ENCODE measurements at places on chromosomes 13 and 19.

- no peak for DNase-seq
These were observed 2.2 kb downstream of the GFY start for GRCh38 chr19:49427339-49427738.

GRCh38 chr13:46172531-46172991 is 9.4 kb downstream of the LCP1 start:
- no peak for DNase-seq

DNA sequence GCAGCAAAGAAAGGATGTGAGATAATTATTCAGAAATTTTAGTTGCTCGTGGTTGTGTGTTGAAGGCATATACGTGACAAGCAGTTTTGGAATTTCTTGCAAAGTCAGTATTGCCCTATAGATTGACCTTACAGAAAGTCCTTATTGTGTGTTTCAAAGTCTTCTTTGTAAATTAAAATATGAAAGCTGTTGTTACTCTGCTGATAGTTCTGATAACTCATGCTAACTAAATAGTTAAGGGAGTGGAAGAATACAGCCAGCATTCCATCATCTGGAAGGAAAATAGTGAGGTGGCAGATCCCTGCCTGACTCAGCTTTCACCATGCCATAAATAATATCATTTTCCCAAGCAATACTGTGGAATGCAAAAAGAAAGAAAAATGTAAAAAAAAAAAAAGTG is 27.2 kb downstream of the WASF3 start:
- no peak for DNase-seq

DNA sequence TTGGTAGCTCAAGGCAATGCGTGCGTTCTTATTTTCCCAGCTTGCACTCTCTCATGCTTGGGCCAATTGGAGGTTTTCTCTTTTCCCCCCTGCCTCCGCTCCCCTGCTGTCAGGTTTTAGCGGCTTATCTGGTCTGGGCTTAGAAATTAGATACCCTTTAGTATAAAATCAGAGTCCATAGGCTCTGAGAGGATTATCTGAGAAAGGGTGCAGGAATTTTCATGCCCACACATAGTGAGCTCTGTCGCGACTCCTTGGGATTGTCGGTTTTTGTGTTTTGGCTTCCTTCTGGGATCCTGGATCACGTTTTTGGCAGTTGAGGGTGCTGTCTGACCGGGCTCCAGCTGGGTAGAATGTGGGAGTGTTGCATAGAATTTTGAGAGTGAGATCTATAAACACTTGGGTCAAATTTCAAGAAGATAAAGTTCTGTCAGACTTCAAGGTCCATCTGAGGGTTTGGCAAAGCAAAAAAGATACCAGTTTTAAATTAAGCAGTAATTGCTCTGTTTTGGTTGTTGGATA is 12.4 kb downstream of the CHAF1A start:
- no peak for DNase-seq

GRCh38 chr19:10037367-10037766 is 24.1 kb downstream of the RDH8 start:
- DNase-seq, result no peak

- DNase-seq, result no peak
These were observed 9.6 kb upstream of the CEACAM5 start for GRCh38 chr19:41698746-41699230.

GRCh38 chr13:112994084-112994780 is 25.2 kb downstream of the MCF2L start:
- DNase-seq, result no peak

GRCh38 chr13:78177306-78177705 is 258.7 kb upstream of the EDNRB start:
- no peak for DNase-seq

- DNase-seq, result no peak
These were observed 137.3 kb upstream of the FNDC3A start for GRCh38 chr13:48838193-48838973.

DNA sequence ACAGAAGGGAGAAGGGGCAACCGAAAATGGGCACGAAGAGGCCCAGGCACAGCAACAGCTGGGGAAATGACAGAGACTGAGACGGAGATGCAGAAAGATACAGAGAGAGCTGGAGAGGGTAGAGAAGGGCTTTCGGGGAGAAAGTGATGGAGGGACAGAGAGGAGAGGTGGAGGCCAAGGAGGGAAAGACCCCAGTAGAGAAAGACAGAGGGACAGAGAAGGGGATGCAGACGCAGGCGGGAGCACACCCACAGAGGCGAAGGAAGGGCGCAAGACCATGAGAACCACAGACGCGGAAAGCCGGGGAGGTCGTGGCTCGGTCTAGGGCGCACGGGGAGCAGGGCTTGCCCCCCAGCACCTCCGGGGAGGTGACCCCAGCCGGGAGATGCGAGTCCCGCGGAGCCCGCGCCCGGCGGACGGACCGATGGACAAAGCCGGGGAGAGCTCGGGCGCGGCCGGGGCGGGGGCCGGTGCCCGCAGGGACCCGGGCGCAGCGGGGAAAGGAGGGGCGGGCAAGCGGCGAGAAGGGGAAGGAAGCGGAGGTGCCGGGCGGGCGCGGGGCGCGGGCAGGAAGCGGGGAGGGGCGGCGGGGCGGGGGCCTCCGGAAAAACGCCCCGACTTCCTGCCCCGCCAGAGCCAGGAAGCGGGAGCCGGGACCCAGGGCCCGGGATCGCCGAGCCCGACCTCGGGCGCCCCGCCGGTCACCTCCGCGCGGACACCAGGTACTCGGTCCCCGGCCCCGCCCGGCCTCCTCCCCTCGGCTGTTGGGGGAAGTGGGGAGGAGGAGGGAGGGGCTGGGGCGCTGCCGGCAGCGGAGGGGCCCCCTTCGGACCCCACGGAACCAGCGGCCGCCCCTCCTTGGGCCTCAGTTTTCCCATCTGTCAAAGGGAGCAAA is at the start of gene ARHGEF1:
ARHGEF1 (plus strand) TSS at position 617 of the 895 bp plus-strand sequence. CDS start 4,899 bp downstream, outside the sequence.
- no peak for DNase-seq

DNA sequence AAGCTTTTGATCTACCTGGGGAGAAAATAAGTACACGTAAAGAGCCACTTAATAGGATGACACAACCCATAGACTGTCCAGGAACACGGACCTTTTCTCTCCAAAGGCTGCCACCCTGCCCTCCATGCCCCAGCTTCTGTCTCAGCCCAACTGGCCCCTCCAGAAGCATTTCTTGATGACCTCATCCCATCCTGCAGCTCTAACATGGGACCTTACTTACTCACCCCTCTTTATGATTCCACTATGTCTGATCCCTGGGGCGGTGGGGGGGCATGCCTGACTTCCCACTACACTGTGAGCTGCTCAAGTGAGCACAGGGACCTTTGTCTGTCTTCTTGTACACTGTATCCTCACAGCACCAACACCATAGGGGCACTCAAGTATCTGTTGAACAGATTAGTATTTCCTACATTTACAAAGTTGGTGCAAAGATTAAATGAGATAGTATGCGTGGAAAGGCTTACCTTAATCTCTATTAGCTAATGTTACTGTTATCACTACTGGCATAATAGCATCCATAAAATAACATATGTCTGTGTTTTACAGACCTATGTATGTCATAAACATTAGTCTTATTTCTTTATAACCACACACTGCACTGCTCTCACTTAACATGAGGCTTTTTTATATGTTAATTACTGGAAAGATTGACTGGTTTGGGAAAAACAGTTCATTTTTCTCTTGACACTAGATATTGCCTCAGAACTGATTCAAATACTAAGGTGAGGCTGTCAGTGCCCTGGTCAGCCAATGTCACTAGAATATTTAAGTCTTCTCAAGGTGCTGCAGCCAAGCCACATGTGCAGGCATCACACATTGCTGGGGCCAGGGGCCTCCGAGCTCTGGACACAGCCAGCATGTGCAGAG is 100.9 kb downstream of the FOXO1 start:
- DNase-seq, result peak; percentile 28

DNA sequence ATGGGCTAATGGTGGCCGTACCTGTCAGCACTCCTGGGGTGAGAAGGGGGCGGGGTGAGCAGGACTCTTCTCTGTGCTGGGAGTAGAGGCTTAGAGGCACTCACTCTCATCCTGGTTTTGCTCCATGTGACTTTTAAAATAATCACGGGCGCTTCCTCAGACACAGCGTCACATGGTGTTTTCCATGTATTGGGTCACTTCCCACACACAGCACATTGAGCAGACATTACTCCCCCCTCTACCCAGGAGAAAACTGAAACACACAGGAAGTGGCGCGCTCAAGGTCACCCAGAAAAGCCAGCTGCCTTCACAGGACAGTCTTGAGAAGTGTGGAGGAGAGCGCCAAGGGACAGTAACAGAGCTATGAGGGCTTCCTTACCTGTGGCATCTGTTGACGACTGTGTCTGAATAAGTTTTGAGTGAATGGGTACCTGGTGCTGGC is 23.2 kb downstream of the SPATA13 start:
- no peak for DNase-seq

DNA sequence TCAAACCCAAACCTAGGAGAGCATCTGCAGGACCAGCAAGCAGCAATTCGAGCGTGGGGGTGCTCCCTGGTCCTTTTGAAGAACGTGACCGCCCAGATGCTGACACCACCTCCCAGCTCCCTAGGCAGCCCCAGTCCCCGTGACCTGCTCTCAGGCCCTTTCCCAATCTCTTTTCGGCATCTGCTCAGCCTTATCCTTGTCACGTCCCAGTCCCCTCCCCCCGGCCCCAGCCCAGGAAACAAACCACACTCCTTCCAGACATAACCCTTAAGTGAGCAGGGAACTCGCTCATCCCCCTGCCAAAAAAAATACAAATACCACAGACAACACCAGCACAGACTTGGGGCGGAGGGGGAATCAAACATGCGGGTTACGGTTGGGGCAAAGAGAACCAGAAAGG is 3.3 kb downstream of the MLLT1 start:
- no peak for DNase-seq

GRCh38 chr13:98072476-98072875 is 70.4 kb upstream of the FARP1 start:
- DNase-seq, result no peak

DNA sequence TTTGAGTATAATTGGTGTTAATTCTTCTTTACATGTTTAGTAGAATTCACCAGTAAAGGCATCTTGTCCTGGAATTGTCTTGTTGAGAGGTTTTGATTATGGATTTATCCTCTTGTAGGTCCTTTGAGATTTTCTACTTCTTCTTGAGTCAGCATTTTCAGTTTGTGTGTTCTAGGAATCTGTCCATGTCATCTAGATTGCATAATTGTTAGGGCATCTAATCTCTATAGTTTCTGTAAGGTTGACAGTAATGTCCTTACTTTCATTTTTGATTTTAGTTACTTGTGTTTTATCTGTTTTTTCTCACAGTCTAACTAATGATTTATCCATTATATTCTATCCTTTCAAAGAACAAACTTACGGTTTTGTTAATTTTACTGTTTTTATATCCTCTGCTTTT is 492.0 kb downstream of the FGF9 start:
- DNase-seq, result no peak

DNA sequence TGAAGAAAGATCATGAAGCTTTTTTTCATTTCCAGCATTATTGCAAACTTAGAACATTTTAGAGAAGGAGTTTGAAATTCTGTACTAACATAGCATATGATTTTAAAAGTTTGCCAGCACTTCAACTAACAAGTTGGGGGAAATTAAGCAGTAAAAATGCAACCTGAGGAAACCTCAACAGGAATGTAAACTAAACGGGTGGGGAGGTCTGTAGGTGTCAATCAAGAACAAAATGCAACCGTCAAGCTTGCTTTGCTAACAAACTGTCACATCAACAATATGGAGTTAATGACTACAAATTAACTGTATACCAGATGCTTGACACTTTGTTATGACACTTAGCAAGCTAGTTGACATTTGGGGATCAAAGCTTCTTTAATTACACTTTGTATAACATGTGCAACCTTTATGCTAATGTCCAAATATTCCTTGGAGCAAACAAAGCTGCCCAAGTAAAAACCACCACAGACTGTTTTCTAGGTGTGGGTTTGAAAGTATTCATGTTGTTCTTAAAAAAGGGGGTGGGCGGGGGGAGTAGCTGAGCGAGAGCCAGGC is 52.1 kb downstream of the DACH1 start:
- DNase-seq, result no peak

GRCh38 chr19:10727685-10728201 is 9.9 kb downstream of the DNM2 start:
- no peak for DNase-seq

DNA sequence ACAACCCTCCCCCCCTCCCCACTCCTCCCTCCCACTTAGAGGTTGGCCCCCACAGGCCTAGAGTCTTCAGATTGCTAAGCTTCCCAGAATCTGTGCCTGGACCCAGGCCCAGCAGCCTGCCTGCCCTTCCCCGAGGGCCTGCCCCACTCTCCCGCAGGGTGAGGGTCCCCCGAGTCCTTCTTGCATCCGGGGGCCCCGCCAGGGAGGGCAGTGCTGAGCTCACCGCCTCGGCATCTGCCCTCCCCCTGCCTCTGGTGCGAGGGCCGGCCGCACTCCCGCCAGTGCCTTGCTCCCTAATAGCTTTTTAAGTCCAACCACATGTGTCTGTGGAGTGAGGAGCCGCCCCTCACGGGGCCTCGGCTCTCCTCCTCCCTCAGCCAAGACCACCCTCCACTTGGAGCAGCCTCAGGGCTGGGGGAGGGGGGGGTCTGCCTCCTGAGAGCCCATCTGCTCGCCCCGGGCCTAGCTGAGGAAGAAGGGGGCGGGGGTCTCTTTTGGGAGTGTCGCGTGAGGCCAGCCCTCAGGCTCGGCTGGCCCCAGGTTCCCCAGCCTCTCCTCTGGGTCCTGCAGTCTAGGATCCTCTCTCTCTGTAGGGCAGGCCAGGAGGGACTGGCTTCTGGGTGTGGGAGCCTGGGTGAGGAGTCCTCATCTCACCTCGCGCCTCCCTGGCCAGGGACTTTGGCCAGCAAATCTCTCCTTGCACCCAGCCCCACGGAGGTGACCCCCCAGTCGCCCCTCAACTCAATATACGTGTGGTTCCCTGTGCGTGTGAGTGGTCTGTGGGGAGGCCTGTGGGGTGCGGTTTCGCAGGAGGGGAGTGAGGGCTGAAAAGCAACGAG is 47.2 kb downstream of the LYL1 start:
- no peak for DNase-seq

DNA sequence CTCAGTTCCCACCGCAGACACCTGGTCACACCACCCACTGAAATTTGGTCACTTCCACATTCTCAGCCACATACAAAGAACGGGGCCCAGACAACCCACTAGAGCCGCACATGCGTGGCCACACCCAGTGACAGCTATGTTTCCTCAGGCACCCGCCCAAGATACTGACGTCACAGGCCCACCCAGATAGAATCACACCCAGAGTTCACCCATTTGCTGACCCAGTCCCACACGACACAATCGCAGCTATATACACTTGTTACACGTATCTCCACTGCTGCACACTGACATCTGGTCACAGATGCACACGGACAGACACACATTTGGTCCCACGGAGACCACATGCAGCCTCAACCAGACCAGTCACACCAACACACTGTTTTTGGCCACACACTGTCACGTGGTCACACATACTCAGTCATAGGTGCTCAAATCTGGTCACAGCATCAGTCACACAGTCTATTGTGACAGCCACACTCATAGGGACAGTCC is 2.9 kb downstream of the NUMBL start:
- peak; percentile 80 for DNase-seq

Measured in bronchial epithelial cell (primary cell).